ENCODE measurements at places on chromosomes 11 and 22.

GRCh38 chr22:28903729-28904128 is 20.4 kb downstream of the ZNRF3 start:
- DNase-seq: no peak

DNA sequence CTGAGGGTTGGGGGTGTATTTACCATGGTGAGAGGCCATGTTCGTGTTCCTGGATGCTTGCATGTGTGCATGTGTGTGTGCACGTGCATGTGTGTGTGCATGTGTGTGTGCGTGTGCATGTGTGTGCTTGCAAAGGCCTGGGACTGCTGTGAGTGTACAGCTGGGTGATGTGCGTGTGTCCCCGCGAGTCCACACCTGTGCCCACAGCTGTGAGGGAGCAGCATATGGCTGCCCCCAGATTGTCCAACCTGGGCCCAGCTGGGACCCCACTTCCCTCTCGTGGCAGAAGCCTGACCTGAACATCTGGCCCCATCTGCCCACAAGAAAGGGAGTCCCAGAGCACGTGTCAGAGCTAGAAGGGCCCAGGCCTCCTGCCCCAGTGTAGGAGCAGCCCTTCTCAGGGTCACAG is 8.4 kb upstream of the CD248 start:
- no peak for DNase-seq

DNA sequence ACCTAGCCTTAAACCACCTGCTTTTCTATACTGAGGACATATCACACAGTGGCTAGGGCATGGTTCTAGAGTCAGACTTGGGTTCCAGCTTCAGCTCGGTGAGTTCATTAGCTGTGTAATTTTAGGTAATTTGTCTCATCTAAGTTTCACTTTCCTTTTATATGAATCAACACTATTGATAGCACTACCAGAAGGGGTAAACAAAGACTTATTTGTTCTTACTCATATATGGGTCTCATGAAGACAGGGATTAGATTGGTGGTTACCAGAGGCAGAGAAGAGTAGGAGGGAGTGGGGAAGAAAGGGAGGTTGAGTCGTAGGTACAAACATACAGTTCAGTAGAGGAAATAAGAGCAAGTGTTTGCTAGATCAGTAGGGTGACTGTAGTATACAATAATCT is 924.7 kb downstream of the OPCML start:
- DNase-seq: no peak

GRCh38 chr11:2268729-2269600 is 1.4 kb downstream of the ASCL2 start:
- DNase-seq: no peak

DNA sequence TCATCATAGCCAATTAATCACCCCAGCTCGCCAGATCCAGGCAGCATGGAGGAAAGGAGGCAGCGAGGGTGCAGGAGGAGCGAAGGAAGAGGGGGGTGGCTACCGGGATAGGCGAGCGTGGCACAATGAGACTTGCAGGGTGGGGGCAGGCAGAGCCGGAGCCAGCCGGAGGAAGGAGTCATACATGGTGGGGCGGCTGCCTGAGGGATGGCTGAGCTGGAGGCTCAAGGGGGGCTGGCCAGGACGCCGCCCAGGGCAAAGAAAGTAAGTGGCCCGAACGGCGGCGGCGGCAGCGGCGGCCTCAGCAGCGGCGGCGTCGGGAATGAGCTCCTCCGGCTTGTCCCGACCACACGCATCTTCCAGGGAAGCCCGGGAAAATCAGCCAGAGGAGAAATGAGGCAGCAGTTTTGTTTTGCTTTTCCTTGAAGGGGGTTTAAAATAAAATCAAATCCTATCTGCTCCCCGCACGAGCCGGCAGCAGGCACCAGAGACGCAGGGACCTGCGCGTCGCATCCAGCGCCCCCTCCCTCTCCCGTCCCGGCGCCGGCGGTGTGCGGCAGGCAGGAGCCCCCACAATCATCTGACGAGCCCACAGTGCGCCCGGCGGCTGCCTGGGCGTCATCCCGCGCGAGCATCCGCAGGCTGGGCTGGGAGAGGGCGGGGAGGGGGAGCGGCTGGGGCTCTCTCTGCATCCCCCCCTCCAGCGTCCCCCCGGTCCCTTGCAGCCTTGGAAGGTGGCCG is 263.6 kb downstream of the CTTN start:
- no peak for DNase-seq

GRCh38 chr22:19967850-19968449 is 26.3 kb upstream of the TXNRD2 start:
- DNase-seq: no peak

GRCh38 chr22:35275580-35275979 is 18.3 kb downstream of the HMGXB4 start:
- no peak for DNase-seq

- no peak for DNase-seq
Measured at GRCh38 chr11:70255477-70256116, 14.9 kb upstream of the PPFIA1 start.

DNA sequence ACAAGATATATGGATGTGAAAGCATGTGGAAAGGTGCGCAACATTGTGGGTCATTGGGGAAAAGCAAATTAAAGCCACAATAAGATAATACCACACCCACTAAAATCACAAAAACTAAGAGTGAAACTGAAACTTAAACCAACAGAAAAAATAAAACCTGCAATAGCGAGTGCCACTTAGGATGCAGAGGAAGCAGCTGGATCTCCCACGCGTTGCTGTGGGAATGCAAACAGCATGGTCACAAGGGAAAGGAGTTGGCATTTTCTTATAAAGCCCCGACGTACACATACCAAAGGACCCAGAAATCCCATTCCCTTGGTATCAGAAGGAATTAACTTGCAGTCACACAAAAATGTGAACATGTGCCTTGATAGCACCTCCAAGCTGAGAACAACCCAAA is 712.0 kb downstream of the TBC1D22A start:
- DNase-seq: no peak

DNA sequence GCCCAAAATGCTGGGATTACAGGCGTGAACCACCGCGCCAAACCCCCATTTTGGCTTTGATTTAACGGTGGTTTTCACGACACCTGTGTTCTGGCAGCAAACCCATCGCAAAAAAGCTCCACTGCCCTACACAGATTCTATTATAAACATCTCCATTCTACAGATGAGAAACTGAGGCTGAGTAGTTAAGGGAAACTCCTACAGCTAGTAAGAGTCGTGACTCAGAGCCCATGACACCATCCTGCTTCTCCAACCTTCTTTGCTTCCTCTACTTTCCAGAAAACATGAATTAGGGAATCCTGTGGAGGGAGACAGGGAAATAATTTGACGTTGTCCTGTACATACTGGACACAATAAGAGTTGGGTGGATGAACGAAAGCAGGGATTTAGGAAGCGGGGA is 429 bp upstream of the SNX15 start:
- no peak for DNase-seq

DNA sequence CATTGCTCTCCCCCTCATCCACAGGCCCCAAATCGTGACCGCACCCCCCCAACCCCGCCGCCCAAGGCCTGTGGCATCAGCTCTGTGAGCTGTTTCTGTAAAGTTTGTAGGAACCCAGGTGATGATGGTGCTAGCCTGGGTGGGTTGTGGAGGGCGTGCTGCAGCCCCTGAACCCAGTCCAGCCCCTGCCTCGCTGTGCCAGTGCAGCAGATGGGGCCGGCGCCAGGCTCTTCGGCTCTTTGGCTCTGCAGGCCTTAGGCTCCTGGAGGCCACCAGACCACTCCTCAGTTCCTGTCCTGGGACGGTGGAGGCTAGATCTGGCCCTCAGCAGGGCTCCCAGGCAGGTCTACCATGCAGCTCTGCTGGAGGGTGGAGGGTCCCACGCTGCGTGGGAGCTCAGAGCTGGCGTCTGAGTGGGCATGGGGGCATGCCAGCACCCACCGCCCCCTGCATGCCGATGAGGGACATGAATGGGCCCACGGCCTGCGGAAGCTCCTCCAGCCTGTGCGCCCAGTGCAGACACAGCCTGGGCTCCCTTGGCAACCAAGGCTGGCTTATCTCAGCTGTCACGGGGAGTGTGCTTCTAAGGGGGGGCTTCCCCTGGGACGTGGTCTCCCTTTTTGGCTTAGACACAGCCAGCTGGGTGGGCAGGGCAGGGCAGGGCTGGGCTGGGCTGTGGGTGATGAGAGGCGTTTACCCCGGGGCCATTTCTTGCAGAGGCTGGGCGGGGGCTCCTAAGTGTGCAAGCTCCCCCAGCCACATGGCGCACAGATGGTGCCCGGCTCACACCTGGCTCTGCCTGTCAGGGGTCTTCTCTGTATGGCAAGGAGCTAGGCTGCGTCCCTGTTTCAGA is 1187.6 kb downstream of the BRD1 start:
- no peak for DNase-seq

- no peak for DNase-seq
Measured at GRCh38 chr11:6248248-6248647, 9.4 kb downstream of the CNGA4 start.

GRCh38 chr11:75532200-75533048 is 6.7 kb upstream of the GDPD5 start:
- peak; percentile 16 for DNase-seq

- no peak for DNase-seq
Measured at GRCh38 chr11:2675540-2675939, 24.3 kb downstream of the KCNQ1OT1 start.

DNA sequence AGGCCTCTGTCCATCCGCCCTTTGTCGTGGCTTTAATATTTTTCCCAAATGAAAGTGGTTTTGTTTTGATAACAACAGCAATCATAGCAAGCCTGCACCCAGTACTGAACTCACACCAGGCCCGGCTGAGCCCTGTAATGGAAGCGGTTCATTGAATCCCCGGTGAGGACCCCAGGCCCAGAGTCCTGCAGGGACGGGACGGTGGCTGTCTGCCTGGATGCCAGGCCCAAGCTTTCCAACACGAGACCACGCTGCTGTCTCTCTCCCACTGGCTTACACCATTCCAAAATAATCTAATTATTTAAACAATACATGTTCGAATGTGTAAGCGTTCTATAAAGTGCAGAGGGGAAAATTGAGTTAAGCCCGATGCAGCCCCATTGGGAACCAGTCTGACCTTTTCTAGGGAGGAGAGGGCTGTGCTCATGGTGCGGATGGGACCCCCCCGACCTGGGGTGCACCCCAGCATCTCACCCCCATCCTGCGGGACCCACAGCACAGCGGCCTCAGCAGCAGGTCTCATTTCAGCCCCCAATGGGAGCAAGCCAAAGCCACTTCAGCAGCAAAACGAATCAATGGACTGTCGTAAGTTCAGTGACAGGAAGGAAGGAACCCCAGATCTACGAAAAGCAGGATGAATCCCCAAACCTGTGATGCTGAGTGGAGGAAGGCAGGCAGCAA is 1046.9 kb downstream of the BRD1 start:
- no peak for DNase-seq

DNA sequence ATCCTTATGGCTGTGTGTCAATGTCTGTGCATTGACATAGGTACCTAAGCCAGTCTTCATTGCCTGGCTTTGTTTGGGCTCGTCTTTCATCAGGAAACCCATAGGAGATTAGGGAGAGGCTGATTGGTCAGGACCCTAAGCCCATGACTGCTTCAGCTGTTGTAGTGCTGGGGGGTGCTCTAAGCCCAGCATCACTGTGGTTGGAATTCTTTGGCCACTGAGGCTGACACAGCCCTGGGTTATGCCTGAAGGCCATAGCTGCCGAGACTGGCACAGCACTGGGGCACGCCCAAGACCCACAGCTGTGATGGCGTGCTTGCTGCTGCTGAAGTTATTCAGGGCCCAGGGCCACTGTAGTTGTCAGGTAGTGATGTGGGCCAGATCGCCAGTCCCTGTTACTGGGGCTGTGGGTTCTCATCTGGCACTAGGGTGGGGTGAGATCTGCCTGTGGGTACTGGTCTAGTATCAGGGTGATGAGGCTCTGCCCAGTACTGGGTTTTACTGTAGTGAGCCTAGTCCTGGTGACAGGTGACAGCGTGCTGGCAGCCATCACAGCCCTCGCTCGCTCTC is 4.9 kb downstream of the USP18 start:
- no peak for DNase-seq

DNA sequence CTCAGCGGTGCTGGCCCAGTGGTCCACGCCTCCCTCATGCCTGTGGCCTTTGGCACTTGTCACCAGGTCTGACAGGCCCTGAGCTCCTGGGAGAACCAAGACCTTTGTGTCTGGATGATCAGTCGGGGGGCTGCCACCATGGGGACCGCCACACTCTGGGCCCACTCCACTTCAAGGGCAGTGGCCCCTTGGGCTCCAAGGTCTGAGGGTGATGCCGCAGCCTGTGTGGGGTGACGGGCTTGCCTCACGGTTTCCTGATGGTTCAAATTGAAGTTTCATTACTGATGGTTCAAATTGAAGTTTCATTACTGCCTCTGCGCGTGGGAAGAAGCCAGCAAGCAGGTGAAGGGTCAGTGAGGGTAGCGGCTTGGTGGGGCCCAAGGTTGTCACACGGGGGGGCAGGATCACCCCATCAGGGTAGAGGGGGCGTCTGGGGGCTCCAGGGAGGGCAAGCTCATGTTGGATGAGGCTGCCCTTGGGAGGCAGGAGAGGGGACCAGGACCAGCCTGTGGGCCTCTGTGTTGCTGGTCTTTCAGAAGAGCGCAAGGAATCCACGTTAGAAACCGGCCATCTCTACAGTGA is 27.5 kb downstream of the TRMU start:
- no peak for DNase-seq

- peak; percentile 35 for DNase-seq
Measured at GRCh38 chr11:114059278-114059983, at the start of gene ZBTB16. Gene ZBTB16 (plus strand): TSS chr11:114059711. CDS start chr11:114063301, 3,590 bp downstream.

DNA sequence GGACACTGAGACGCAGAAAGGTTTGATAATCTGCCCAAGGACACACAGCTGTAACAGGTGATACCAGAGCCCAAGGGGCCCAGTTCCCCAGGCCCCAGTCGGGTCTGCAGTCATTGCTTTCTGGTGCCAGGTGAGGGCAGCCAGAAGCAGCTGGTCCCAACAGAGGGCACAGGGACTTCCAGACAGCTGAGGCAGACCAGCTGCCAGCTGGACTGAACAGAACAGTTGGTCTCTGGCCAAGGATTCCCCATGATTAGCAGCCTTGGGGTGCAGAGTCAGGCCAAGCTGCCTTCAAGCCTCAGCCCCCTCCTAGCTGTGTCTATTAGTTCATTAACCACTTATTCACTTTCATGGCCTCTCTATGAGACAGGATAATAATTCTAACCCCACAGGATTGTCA is 105.6 kb downstream of the RRAS2 start:
- no peak for DNase-seq

DNA sequence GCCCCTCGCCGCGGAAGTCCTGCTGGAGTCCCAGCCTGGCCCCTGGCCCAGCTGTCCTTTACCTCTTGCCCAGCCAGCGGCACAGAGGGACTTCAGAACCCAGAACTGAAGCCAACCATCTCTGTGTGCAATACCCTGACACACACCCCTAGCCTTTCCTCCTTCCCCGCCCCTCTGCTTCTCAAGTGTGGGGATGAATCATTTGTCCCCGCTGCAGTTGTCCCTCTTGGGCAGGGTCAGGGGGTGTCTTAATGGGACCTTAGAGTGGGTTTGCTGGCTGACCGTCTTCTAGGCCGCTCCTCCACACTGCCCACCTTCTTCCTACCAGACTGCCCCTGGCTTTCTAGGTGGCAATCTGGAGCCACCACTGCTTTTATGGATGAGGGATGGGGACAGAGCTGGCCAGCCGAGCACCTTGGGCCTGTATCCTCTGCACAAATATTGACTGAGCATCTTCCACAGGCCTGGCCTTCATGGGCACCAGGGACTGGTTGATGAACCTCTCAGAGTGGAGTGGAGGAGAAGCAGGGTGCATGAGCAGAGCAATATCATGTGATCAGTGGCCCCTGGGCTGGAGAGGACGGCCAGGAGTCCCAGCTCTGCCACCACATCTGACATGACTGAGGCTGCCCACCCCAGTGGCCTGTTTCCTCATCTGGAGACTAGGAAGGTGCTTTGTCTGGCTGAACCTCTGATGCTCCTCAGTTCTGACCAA is 668 bp upstream of the CHST1 start:
- no peak for DNase-seq

- DNase-seq: no peak
Measured at GRCh38 chr22:25883482-25884033, 141.6 kb downstream of the MYO18B start.

- no peak for DNase-seq
Measured at GRCh38 chr11:12768726-12769673, 94.8 kb downstream of the TEAD1 start.
